ENCODE measurements at places on chromosomes 5 and 9.

DNA sequence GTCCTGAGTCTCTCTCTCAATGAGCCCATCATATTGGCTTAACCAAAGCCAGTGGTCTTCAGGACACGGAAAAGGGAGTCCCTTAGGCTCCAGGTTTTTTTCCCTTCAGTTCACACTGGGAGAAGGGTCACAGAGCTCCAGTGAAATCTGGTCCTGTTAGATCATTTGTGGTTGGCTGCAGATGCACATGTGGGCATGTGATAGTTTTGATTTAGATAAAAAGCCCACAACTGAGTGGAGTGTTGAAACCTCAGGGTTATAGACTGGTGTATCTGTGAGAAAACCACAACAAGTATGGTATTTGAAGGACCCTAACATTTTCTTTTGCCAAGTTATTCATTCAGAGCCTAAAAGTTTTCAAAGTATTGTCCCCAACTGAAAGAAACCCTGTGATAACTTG lies 46.7 kb downstream of the PRLR start:
- no peak for ATAC-seq

DNA sequence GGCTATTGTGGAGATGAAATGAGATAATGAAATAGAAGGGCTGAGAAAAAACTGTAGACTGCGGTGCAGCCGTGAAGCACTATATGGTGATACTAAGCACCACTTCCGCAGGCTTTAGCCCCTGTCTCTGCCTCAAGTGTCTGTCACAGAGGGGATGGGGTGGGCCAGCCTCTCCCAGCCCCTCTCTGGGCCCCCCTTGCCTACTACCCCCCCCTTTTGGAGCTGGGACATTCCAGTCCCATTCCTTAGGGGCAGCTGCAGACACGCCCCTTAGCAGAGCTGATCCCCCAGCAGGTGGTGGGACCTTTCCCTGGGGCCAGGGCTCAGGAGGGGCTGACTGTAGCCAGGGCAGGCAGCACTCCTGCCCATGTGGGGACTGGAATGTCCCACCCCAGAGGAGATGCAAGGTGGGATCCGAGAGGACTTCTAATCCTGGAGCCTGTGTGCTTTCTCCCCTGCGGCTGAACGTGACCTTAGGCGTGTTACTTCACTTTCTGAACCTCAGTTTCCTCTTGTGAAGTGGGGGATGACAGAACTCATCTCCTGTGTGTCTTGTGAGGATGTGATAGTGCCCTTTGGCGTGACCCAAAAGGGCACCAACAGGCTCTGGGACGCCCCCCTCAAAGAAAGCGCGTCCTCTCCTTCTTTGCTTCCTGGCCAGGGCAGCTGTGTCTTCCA lies 1.9 kb downstream of the N4BP3 start:
- ATAC-seq: no peak

- no peak for ATAC-seq
Observed at GRCh38 chr5:138179277-138179857, 455 bp downstream of the KIF20A start.

DNA sequence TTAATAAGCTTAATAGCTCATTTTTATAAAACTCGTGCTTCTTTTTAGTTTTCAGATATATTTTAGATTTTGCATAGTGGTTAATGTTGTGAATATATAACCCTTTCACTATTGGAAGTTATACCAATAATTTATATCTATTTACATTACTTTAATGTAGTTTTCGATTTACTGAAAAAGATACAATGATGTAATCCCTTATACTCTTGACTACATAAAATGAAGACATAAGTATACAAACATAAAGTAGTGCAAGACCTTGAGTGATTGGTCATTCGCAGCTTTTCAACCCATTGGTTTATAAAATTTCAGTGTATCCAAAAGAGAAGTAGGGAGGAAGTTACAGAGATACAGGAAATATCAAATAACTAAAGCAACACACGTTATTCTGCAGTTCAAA lies 84.3 kb upstream of the GRHPR start:
- ATAC-seq: no peak

DNA sequence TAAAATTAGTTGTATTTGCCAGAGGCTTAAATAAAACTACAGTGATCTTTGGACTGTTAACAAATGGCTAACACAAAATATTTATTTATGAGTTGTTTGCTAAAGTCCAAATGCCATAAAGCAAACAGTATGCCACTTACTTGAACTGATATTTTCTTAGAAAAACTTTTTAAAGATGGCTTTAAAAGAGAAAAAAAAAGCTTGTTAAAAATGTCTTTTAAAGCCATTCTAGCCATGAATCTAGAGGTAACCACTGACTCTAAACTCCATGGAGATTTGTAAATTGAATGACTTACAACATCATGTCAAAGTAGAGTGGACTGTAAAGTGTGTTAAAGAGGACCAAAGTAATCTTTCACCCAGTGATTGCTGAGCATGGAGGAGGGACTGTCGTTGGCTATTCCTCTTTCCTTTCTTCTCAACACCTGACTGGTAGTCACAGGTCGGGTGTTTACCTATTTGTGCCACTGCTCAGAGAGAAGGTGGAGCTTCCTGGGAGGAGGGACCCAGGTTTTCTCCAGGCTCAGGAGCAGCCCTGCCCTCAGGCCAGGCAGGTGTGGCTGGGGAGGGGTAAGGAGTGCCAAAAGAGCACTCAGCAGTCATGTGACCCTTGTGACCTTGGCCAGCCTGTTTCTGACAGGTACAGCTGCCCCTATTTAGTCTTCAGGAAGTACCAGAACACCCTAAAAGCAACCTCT lies 69.1 kb upstream of the TJP2 start:
- no peak for ATAC-seq

DNA sequence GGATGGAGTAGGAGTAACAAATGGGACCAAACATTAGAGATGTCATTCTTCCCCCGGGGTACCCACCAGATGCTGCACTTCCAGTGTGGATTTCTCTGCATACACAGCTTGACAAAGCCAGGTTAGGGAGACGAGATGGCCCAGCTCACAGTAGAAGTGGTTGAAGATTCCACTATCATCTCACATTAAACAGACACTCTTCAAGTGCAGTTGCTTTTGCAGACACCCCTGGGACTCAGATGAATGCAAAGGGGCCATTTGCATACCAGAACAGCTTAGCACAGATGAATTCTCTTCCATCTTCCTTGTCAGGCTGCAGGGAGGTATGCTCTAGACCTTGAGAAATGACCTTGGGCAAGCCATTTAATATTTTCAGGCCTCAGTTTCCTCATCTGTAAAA lies 12.6 kb upstream of the C5orf58 start:
- ATAC-seq: no peak

DNA sequence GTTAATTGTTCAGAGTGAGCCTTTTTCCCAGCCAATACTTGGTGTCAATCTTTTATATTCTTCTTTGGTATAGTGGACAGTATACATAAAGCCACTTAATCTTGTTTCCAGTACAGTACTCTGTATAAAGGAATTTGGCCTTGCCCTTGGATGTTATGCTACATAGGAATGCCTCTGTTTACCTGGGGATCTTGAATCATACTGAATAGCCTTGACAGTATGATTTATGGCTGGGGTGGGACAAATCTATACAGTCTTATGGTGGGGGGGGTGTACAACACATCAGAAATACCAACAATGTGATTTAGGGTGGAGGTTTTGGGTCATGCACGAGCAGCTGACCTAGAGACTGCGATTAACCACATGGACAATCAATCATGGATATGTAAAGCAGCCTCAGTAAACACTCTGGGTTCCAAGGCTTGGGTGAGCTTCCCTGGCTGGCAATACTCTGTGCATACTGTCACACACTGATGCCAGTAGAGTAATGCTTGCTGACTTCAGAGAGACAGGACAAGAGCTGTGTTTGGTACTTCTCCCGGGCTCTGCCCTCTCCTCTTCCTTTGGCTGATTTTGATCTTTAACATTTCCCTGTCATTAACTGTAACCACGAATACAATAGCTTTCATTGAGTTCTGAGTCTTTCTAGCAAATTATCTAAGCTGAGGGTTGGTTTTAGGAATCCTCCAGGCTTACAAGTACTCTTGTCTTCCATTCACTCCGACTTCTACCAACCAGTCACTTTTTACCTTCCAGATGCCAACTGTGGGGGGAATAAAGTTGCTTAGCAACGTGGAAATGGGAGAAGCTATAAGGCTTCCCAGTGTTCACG lies 84.6 kb downstream of the IARS1 start:
- no peak for ATAC-seq

DNA sequence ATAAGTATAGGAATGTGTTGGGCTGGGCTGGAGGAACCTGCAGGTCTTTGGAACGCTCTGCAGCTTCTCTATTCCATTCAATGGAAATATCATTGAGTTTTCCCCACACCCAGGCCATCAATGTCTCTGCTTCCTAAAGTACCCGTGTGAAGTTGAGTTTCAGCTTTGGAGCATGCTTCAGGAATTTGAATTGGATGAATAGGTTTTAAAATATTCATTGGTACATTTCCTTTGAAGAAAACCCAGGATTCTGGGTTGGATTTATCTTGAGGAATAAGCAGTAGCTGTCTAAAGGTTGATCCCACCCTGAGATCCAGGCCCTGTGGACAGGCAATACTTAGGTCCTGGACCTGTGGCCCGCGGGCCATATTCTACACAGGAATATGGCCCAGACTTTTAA lies 37.3 kb downstream of the INSYN2B start:
- ATAC-seq: no peak

GRCh38 chr9:21902136-21902535 lies 92.1 kb downstream of the CDKN2A start:
- ATAC-seq: no peak

DNA sequence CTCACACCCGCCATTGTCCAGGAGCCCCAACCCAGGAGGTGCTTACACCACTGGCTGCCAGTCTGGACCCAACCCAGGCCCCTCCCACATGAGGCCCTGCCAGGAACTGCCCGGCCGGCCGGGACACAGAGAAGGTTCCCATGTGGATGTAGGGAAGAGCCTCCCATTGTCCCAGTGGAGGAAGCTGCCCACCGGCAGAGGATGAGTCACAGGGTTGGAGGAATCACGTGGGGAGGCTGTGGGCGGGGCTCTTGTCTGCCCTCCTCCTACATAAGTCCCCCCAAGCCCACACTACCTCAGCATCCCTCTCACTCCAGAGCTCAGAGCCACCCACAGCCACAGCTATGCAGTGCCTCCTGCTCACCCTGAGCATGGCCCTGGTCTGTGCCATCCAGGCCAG lies 26.1 kb downstream of the PAEP start:
- no peak for ATAC-seq

DNA sequence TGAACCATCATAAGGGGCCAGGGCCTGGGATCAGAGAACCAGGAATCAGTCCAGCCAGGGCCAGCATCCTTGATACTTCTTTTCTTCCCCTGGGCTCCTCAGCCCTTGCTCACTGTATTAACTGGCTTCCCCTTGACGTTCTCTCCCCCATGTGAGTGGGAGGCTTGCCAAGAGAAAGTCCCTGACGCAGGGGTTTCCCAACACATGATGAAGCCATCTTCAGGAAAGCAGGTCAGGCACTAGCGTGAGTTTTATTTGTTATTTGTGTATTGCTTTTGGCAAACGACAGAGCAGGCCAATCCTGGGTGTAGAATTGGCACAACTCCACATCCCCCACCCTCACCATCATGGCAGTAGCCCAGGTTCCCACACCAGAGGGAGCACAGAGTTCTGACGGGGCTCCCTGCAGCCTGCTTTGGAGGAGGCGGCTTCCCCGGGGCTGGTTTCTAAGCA lies 165.5 kb upstream of the NFIL3 start:
- no peak for ATAC-seq

DNA sequence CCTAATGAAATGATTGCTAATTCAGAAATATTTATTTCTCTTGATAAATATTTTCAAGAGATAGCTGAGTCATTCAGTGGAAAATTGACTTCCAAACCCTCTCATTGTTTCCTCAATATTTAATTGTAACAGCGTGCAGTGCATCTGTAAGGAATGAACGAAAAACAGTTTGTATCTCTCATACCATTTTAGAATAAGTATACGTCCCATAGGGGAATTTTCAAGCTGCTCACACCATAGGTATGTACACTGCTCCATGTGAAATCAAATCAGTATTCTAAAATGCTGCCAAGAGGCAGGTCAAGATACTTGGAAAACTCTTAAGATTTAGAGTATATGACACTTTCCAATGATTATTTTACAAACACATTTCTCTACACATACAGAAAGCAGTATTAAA lies 202.2 kb downstream of the ARL15 start:
- no peak for ATAC-seq

DNA sequence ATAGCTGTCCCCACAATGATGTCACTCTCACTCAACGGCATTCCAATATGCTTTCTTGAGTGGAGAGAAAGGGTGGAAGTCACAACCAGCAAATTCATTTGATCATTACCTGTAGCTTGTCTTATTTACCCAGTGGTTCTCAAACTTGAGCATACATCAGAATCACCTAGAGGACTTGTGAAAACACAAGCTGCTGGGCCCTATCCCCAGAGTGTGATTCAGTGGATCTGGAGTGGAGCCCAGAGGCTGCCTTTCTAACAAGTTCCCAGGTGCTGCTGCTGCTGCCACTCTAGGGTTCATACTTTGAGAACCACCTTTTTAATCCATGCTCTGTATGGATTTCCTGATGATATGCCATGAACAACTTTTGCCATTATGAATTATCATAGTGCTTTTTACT lies 94.7 kb downstream of the KLHL3 start:
- no peak for ATAC-seq

- ATAC-seq: no peak
Observed at GRCh38 chr5:7834982-7835381, 16.0 kb downstream of the CFAP90 start.

- ATAC-seq: no peak
Observed at GRCh38 chr9:7342736-7343135, 456.8 kb downstream of the DMAC1 start.

- ATAC-seq: no peak
Observed at GRCh38 chr5:171388816-171389168, 1.1 kb downstream of the NPM1 start.

GRCh38 chr9:83116026-83116425 lies 53.1 kb upstream of the RASEF start:
- ATAC-seq: no peak

- no peak for ATAC-seq
Observed at GRCh38 chr9:33291031-33291397, 698 bp downstream of the NFX1 start.

DNA sequence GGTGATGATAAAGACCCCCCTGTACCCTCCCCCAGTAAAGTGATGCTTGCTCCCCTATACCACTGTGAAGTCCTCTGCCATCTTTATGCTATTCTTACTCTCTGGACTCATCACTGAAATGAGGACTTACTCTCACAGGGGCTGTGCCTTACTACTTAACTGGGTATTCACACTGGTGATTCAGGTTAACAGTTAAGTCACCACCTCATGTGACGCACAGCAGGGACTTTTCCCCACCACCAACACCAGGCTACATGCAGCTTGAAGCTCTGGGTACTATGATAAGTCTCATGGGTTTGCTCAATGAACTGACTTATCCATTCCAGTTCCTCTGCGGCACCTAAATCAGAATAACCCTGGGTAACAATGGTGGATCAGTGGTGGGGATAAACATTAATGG lies 163.7 kb downstream of the ELAVL2 start:
- ATAC-seq: no peak

- no peak for ATAC-seq
Observed at GRCh38 chr9:9846557-9846956, 766.2 kb downstream of the PTPRD start.
